ENCODE measurements at places on chromosomes 4 and X.

DNA sequence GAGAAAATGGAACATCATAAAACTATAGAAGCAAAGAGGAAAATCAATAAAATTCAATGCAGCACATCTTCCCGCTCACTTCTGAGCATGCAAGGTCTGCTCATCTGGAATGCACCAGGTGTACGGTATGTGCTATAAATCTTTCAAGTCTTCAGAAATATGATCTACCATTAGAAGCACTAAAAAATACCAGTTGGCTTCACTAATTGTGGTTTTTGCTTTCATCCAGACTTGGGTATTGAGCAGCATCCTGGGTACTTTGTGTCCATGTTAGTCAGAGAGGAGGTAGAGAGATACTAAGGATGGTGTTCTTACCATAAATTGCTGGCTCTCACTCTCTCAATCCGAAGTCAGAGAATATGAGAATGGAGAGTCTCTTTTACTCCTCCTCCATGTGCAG, 477.1 kb downstream of the PPARGC1A start:
- DNase-seq, result no peak

DNA sequence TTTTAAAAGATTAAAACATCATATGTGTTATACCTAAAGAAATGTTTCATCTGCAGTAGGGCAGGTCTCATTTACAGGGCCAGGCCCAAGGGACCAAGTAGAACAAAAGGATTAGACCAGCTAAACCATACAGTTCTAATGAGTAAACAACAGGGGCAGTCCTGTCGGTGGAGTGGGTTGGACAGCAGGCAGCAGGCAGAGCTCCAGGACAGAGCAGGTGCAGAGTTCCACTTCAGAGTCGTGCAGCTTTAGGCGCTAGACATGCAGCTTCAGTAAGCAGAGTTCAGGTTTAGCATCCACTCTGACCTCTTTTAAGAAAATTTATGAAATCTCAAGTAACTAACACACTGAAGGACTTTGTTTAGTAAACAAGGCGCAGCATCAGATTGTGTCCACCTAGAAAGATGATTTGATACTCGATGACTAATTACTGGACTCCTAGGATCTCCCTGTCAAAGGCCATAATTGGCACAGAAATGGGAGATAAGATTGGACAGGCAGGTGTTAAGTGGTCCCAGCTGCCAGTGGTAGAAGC, 487.7 kb upstream of the INTU start:
- no peak for DNase-seq

DNA sequence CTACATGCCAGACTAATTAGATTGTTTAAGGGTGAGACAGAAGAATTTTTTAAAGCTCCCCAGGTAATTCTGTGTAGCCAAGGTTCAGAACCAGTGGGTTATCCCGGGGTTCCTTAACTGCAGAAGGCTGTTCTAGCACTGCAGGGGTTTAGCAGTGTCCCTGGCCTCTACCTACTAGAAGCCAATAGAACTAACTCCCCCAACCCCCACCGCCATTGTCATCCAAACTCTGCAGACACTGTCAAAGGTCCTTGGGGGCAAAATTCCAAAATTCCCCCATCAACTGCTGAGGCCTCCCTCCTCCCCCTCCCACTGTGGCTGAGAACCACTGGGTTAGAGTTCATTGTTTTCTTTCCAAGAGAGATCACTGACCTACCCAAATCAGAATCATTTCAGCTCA, 66.4 kb downstream of the MOSPD2 start:
- DNase-seq, result no peak

- DNase-seq, result no peak
Observed at GRCh38 chrX:85963736-85964135, 83.6 kb downstream of the CHM start.

- DNase-seq, result peak; percentile 37
Observed at GRCh38 chr4:145623831-145624230, 4.6 kb downstream of the MMAA start.

GRCh38 chr4:40337523-40337922, 2.4 kb downstream of the CHRNA9 start:
- no peak for DNase-seq

- DNase-seq, result no peak
Observed at GRCh38 chrX:24423960-24424359, 41.1 kb upstream of the PDK3 start.

GRCh38 chrX:48911412-48912182, at the start of gene SLC35A2:
TSS of gene SLC35A2 (minus strand) at chrX:48911646. CDS start at chrX:48911636, 10 bp downstream.
- DNase-seq, result peak; percentile 92

DNA sequence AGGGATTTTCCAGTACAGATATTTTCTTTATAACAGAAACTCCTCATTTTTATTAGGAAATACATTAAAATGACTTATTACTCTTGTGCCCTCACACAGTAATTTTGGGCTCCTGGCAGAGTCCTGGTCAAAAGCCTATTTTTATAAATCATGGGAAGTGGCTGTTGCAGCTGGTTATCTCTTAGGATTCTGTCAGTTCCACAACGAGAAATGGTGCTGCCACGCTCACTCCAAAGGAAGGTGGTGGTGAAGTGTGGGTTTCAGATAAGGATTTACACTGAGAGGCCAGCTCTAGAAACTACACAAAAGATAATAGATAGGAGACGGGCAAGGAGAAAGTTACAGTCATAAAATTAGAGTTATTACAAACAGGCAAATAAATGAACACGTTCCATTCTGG, 159.2 kb upstream of the FAM241A start:
- no peak for DNase-seq

DNA sequence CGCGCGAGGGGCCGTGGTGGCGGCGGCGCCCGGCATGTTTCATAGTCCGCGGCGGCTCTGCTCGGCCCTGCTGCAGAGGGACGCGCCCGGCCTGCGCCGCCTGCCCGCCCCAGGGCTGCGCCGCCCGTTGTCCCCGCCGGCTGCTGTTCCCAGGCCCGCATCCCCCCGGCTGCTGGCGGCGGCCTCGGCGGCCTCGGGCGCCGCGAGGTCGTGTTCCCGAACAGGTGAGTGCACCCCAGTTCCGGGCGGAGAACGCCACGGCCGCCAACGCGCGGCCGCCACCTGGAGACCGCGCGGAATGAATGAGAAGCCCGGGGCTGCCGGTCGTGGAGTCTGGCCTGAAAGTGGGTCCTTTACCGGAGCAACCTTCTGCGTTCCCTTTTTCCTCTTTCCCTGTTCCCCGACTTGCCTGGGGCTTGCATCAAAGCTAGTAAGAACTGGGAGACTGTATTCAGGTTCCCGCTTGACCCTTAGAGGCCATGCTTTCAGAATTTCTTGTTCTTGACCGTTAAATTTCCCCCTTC, 429 bp downstream of the NOCT start:
- DNase-seq, result peak; percentile 52

DNA sequence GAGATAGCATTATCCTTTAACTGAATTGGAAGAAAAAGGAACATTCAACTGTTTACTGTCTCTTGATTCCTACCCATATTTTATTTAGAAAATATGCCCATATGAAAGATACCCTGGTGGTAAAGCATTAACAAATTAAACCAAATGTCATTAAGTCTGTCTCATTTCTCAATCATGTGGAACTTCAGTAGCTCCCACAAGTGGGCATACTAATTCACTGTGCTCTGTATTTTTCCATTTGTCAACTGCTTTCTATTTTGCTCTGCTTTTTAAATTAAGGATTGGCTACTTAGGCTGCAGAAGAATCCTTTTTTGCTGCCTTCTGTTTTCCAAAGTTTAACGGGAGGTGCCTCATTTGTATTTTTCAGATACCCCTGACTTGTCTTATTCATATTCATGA, 77.2 kb downstream of the DDIT4L start:
- no peak for DNase-seq

DNA sequence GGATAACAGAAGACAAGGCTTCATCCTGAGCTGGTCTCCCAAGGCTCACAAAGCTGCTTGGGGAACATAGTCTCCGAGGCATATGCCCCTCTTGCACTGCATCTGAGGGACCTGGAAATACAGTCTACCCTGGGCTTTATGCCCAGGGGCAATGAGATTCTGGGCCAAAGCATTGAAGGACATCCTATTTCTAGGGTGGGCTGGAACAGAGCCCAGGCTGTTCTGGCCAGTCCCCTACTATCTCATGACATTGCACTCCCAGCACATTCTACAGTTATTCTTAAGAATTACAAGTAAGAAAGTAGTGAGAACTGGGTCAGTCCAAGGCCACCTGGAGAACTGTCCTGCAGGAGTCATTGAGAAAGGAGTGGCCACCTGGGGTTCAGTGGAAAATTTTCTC, 107.6 kb downstream of the USP46 start:
- no peak for DNase-seq

- no peak for DNase-seq
Observed at GRCh38 chrX:8847360-8847759, 46.2 kb upstream of the FAM9A start.

- DNase-seq, result no peak
Observed at GRCh38 chr4:42352049-42352448, 45.2 kb upstream of the SHISA3 start.

DNA sequence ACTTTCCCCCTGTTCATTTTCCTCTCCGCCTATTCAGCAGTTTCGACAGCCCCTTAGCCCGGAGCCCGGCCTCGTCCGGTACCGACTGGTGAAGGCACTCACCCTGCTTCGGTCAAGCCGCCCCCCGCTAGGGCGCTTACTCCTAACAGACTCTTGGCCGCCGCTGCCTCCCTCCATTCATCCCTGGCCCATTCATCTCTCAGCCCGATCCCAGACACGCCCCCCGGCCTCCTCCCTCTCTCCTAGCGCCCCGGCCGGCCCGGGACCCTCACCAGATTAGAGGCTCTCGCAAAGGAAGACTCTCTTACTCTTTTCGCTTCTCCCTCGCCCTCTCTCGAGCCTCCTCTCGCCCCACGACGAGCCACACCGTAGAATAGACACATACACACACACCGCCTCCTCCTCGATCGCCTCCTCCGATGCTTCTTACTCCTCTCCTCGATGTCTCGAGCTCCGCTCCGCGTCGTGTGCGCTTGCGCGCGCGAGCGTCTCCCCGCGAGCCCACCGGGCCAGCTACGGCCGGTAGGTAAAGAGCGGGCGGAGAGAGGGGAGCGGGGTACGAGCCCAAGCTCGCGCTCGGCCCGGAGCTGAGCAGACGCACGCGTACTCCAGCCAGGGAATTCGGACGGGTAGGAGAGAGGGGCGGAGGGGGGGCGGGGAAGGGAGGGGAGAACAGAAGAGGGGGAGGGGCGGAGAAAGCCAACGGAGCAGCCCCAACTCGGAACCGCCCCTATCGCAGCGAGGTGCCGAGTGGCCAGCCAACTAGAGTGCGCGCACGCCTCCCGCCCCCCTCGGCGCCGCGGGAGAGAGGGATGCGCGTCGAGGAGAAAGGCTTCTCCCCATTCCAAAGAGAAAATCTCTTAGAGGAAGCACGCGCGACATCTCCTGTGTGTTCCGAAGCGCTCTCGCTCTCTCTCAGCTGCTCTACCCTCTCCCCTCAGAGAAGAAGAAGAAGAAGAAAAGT, at the start of gene WNK3:
Gene WNK3, minus strand, starts transcription at position 633 of the 964 bp plus-strand sequence.
- DNase-seq, result peak; percentile 47

DNA sequence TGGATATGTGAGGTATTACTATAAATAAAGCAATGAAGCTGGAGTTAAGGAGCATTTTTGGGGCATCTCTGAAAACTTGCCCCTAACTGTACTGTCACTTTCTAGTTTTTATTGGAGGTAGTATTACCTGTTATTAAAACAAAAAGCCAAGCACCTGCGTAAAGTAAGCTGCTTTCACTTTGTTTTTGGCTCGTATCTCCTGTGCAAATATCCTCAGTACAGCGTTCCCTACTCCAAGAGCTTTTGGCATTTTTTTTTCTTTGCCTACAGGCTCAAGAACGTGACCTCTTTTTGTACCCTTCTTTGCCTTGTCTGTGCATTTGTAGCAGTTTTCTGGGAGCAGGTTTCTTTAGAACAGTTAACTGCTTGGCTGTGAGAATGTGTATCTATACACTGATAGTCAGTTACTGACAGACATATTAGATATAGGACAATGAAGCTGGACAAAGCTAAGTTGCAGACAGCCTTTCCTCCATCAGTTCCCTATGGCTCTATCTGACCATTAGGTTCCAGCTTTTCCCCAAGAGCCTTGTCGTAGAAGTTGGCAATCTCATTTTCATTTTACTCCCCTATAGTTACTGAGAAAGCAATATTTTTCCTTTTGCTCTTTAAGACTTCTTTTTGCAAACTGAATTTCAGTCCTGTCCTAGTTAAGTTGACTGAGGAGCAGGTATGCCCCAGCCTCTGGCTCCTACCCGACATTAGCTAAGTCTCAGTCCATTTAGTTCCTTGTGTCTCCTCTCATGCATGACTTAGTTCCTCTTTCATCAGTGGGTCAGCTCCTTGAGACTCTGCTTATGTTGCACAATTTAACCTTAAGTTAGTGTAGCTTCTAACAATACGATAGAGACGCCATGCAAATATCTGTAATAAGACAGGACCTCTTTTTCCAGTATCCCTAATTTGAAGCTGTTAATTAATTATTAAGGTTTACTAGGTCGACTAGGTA, 71.5 kb upstream of the HPRT1 start:
- DNase-seq, result no peak

GRCh38 chr4:54543088-54543795, 114.5 kb upstream of the KIT start:
- no peak for DNase-seq

DNA sequence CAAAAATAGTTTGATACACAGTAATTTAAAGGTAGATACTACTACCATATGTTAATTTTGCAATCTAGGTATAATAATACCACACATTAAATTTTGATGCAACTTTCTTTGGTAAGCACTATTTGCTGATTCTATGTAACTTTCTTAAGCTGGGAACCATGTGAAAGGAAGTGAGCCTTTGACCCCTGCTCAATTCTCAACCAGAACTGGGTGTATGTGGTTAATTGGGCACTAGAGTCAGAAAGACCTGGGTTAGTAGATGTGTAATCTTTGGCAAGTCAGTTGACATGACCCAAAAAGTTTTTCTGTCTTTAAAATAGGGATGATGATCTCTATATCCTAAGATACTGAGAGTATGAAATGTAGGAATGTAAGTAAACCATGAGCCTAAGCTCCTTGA, 22.4 kb downstream of the TLR2 start:
- no peak for DNase-seq

GRCh38 chrX:53261355-53261972, 19.9 kb downstream of the IQSEC2 start:
- no peak for DNase-seq

DNA sequence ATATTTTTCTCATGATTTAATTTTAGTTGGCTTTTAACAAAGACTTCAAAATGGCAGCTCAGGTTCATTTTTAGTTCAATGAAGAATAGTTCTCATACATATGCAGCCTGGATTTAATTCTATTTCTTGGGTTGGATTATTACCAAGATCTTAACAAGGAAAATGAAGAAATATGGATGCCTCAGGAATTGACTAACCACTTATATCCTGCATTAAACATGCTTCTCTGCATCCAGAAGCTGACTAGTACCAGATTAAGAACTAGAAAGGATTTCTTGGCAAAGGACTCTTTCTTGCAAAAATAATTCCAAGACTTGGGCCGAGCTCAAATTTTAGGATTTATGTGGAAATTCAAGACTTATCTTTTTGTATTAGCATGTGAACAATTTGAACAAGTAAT, 5.6 kb upstream of the KLHL2 start:
- no peak for DNase-seq

DNA sequence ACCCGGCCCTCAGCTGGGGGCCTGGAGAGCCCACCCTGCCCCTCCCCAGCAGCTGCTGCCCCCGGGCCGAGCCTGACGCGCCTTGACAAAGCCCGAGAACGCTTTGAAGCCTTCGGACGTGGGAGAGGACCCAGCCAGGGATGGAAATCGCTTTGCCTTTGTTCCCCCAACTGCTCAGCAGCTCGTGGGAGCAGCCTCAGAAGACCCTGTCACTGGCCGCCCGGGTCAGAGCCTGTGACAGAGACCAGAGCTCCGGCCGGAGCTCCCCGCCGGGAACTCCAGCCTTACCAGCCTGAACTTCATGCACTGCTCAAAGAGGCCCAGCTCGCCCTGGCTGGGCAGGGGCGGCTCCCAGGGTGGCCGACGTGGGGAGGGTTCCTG, 2.6 kb upstream of the SLC6A8 start:
- no peak for DNase-seq

- DNase-seq, result no peak
Observed at GRCh38 chr4:157128395-157128794, 52.4 kb downstream of the GLRB start.

Measured in activated naive CD4-positive, alpha-beta T cell treated with anti-CD3 and anti-CD28 coated beads for 36 hours (primary cell).